ENCODE measurements at places on chromosomes 12 and 14.

DNA sequence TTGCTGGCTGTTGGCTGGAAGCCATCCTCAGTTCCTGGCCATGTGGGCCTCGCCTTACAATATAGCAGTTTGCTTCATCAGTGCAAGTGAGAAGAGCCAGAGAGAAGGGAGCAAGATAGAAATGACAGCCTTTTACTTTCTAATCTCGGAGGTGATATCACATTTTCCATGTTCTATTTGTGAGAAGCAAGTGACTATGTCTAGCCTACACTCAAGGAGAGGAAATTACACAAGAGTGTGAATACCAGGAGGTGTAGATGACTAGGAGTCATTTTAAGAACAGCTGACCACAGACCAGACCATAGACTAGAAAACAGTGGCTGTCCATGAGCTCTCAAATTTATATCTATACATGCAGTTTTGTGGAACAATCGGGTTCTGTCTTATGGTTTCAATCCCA, 163.0 kb upstream of the NRXN3 start:
- H3K4me3 ChIP-seq: no peak overlapping the region
- peaks cover 28% of the 10 kb centered on the region for H3K4me1 ChIP-seq
- peak overlapping the region; percentile 82 for H3K27ac ChIP-seq
- DNase-seq: no peak

DNA sequence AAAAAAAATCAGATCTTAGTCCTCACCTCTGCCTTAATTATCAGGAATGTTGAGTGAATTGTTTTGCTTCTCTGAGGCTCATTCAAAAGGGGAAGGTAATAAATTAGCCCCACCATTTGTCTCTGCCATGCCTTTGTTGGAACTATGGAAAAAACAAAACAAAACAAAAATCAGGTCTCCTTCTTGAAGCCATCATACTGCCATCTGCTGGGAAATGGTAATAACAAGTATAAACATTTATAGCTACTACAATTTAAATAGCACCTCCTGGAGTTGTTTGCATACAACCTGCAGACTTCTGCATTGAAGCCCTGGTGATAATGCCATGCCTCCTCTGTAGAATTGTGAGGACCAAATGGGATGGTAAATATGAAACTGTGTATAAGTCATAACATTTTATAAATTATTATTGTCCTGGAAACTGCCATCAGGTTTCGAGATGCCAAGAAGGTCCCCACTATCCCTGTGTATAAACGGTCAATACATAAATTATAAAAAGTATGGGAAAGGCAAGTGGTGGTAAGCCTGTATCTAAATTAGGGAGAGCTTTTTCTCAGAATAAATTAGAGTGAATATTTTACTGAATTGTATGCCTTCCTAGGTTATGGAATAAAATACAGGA, 87.2 kb upstream of the FGD4 start:
- H3K27ac ChIP-seq: no peak overlapping the region
- H3K4me3 ChIP-seq: no peak overlapping the region
- no peaks in the 10 kb centered on the region for H3K27me3 ChIP-seq
- peaks cover 5% of the 10 kb centered on the region for H3K4me1 ChIP-seq
- H3K36me3 ChIP-seq: no peaks in the 10 kb centered on the region

DNA sequence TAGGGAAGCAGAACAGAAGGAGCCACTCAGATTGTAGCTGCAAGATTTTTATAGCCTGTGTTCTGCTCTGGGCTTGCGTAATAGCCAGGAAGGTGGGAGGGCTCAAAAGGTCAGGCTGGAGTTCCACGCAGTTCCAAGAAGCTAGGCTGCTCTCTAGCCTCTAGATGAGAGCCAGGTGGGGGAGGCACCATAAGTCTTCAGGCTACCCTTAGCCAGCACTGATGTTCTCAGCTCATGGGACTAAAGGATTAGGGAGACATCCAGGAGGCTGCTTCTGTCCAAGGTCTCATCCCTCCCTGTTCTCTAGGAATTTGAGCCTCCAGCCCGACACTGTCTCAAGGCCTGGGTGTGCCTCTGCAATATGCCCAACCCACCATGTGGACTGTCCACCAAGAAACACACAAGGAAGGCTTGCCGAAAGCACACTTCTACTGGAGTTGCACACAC, 1.7 kb downstream of the LMBR1L start:
- no peak for DNase-seq
- peaks cover 37% of the 10 kb centered on the region for H3K4me1 ChIP-seq
- H3K4me3 ChIP-seq: peak overlapping the region; percentile 93
- H3K27me3 ChIP-seq: no peaks in the 10 kb centered on the region

- H3K4me1 ChIP-seq: no peaks in the 10 kb centered on the region
- H3K36me3 ChIP-seq: no peaks in the 10 kb centered on the region
- no peak overlapping the region for H3K27ac ChIP-seq
- no peak overlapping the region for H3K4me3 ChIP-seq
- no peaks in the 10 kb centered on the region for H3K27me3 ChIP-seq
Measured at GRCh38 chr12:71057330-71057729, 100.5 kb downstream of the TSPAN8 start.

DNA sequence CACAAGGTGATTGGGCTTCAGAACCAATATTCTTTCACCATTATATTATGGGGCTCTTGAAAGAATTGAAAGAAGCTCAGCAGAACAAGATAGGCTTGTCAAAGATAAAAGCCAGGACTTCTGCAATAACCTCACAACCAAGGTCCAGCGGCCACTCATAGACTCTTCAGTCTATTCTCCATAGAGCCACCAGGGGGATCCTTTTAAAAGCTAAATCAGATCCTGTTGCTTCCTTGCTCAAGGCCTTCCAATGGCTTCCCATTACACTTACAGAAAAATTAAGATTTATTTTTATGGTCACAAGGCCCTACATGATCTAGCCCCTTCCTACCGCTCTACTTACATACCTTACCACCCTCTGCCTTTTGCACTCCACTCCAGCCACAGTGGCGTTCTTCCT, 169.6 kb downstream of the C12orf42 start:
- H3K4me1 ChIP-seq: no peaks in the 10 kb centered on the region
- no peak overlapping the region for H3K4me3 ChIP-seq
- H3K27me3 ChIP-seq: no peaks in the 10 kb centered on the region
- H3K36me3 ChIP-seq: no peaks in the 10 kb centered on the region
- no peak for DNase-seq

DNA sequence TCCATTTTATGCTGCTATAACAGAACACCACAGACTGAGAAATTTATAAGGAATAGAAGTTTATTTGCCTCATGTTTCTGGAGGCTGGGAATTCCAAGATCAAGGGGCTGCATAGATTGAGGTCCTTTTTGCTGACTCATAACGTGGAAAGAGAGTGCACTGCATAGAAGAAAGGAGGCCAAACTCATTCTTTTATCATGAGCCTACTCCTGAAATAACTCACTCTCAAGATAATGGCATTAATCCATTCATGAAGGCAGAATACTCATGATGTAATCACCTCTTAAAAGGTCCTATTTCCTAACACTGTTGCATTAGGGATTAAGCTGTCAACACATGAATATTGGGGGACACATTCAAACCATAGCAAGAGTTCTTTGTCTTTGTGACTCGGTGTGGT, 60.0 kb upstream of the FBXO33 start:
- no peak for DNase-seq
- no peak overlapping the region for H3K27ac ChIP-seq
- no peaks in the 10 kb centered on the region for H3K4me1 ChIP-seq

- no peak for DNase-seq
- no peaks in the 10 kb centered on the region for H3K36me3 ChIP-seq
- no peak overlapping the region for H3K4me3 ChIP-seq
Measured at GRCh38 chr12:96981911-96982310, 74.9 kb downstream of the NEDD1 start.

- H3K4me1 ChIP-seq: peaks cover 9% of the 10 kb centered on the region
- no peak overlapping the region for H3K27ac ChIP-seq
- peaks cover 37% of the 10 kb centered on the region for H3K27me3 ChIP-seq
- no peak overlapping the region for H3K4me3 ChIP-seq
- no peaks in the 10 kb centered on the region for H3K36me3 ChIP-seq
Measured at GRCh38 chr12:48193623-48194022, 9.5 kb downstream of the OR10AD1 start.

- H3K27me3 ChIP-seq: peaks cover 27% of the 10 kb centered on the region
- DNase-seq: no peak
- peaks cover 5% of the 10 kb centered on the region for H3K4me1 ChIP-seq
- no peak overlapping the region for H3K4me3 ChIP-seq
Measured at GRCh38 chr14:61257469-61258057, 23.6 kb downstream of the TMEM30B start.

- no peaks in the 10 kb centered on the region for H3K36me3 ChIP-seq
- no peak overlapping the region for H3K27ac ChIP-seq
- H3K27me3 ChIP-seq: no peaks in the 10 kb centered on the region
- H3K4me3 ChIP-seq: no peak overlapping the region
- H3K4me1 ChIP-seq: no peaks in the 10 kb centered on the region
Measured at GRCh38 chr12:41407232-41407799, 219.2 kb downstream of the PDZRN4 start.

GRCh38 chr14:100715803-100716202, 10.9 kb upstream of the DLK1 start:
- H3K4me1 ChIP-seq: no peaks in the 10 kb centered on the region
- H3K36me3 ChIP-seq: no peaks in the 10 kb centered on the region
- H3K27me3 ChIP-seq: peaks cover 9% of the 10 kb centered on the region
- DNase-seq: no peak
- no peak overlapping the region for H3K27ac ChIP-seq

DNA sequence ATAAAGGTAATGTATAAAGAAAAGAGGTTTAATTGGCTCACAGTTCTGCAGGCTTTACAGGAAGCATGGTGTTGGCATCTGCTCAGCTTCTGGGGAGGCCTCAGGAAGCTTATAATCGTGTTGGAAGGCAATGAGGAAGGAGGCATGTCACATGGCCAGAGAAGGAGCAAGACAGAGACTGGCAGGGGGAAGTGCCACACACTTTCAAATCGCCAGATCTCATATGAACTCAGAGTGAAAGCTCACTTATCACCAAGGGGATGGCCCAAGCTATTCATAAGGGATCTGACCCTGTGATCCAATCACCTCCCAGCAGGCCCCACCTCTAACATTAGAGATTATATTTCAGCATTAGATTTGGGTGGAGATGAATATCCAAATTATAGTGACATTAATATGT, 26.3 kb downstream of the LDHB start:
- DNase-seq: no peak
- no peaks in the 10 kb centered on the region for H3K4me1 ChIP-seq
- no peak overlapping the region for H3K27ac ChIP-seq
- no peaks in the 10 kb centered on the region for H3K27me3 ChIP-seq
- H3K4me3 ChIP-seq: no peak overlapping the region

DNA sequence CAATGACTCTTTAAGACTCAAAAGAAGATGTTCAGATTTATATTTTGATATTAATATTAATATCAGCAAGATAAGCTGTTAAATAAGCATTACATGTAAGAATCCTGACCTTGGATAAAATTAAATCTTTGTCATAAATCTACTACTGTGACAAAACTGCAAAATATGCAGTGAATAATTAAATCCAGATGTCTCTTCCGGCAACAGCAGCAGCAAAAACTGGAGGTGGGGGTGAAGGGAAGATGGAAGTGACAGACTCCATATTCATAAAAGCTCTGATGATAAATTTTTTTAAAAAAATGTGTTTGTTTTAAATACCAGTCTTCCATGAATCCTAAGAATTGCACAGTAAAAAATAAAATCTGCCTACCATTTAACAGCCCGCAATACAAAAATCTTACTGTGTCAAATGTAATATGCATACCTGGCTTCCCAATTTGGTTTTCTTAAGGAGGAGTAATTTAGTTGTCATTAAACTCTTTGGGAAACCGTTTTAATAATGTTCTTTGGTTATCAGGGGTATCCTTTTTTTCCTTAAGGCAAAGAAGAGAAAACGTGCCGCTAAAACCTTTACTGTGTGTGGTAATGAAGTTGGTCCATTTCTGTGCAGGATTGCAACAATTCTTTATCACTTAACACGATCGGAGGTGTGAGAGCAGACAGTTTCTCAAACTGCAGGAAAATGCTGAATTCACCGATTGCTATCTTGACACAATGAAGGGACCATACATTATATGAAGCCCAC, 478.2 kb downstream of the DIO2 start:
- no peaks in the 10 kb centered on the region for H3K27me3 ChIP-seq
- H3K27ac ChIP-seq: no peak overlapping the region
- no peaks in the 10 kb centered on the region for H3K36me3 ChIP-seq
- no peak overlapping the region for H3K4me3 ChIP-seq
- peaks cover 4% of the 10 kb centered on the region for H3K4me1 ChIP-seq

DNA sequence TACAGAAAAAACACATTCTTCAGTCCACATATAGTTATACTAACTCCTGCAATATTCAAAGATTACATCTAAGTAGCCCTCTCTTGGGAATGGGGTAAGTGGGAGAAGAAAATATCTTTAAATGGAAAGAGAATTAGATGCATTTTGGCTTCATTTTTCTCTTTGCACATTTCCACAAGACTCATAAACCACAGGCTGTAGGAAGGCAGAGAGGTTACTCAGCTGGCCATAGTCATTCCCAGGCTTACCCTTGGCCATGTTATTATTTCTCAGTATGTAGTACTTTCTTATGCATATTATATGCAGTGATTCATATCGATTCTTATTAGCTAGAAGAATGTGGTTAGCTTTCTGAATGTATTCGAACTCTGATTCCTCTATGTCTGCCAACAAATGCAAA, 92.2 kb downstream of the PTPRR start:
- no peak for DNase-seq
- peaks cover 5% of the 10 kb centered on the region for H3K27me3 ChIP-seq
- no peak overlapping the region for H3K4me3 ChIP-seq
- no peaks in the 10 kb centered on the region for H3K36me3 ChIP-seq
- H3K27ac ChIP-seq: no peak overlapping the region

- no peaks in the 10 kb centered on the region for H3K4me1 ChIP-seq
- no peak overlapping the region for H3K4me3 ChIP-seq
- no peak for DNase-seq
- no peaks in the 10 kb centered on the region for H3K36me3 ChIP-seq
- H3K27ac ChIP-seq: no peak overlapping the region
Measured at GRCh38 chr12:3178671-3179313, 101.6 kb downstream of the TSPAN9 start.

- peaks cover 28% of the 10 kb centered on the region for H3K4me1 ChIP-seq
- no peak overlapping the region for H3K4me3 ChIP-seq
- DNase-seq: no peak
- peaks cover 74% of the 10 kb centered on the region for H3K27me3 ChIP-seq
Measured at GRCh38 chr14:53951627-53952303, 4.9 kb downstream of the BMP4 start.

- no peaks in the 10 kb centered on the region for H3K4me1 ChIP-seq
- no peak for DNase-seq
- no peak overlapping the region for H3K27ac ChIP-seq
- no peaks in the 10 kb centered on the region for H3K36me3 ChIP-seq
- H3K4me3 ChIP-seq: no peak overlapping the region
- H3K27me3 ChIP-seq: no peaks in the 10 kb centered on the region
Measured at GRCh38 chr14:40119765-40120164, 687.5 kb upstream of the FBXO33 start.

GRCh38 chr14:31251028-31251958, 43.7 kb upstream of the HECTD1 start:
- no peak for DNase-seq
- no peaks in the 10 kb centered on the region for H3K27me3 ChIP-seq
- no peaks in the 10 kb centered on the region for H3K36me3 ChIP-seq
